ENCODE measurements at places on chromosomes 1 and 21. TPM values are rescaled to one million over a fixed set of nuclear protein-coding genes. Genes with fewer than 3 reads are reported as not detected.

GRCh38 chr1:101238031-101238628 lies 1.3 kb downstream of the S1PR1 start:
- DNase-seq: no peak

DNA sequence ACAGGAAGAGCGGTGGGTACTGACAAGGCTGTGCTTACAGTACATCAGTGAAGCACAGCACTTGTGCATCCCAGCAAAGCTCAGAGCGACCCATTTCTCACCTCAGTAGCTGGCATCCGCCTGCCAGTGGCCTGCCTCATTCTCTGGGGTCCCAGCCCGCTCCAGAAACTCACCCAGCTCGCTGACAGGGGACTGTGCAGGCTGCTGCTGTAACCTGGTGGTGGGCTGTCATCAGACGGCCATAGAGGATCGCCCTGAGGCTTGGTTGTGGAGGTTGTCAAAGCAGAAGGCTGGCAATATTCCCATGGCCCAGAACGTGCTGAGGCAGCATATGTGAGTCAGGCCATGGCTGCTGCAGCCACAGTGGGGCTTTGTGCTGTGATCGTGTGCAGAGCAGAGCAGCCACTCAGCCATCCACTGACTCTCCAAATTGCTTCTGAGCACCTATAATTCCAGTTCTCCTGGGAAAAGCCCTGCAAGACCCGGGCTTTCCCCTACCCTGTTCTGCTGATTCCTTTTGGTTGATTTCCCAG lies 13.6 kb upstream of the GPR137B start:
- no peak for DNase-seq

- DNase-seq: no peak
Observed at GRCh38 chr1:209527993-209528717, 55.4 kb upstream of the CAMK1G start.

The CNTN2 gene
- not detected for polyA plus RNA-seq

The CFAP74 gene
- not detected for polyA plus RNA-seq

The TRABD2B gene
- 0.16 TPM for polyA plus RNA-seq

The KRTAP12-1 gene
- not detected for polyA plus RNA-seq
